Tibial nerve (tissue), 4 donors: ENCODE measurements at places on chromosomes 2 and 18.

DNA sequence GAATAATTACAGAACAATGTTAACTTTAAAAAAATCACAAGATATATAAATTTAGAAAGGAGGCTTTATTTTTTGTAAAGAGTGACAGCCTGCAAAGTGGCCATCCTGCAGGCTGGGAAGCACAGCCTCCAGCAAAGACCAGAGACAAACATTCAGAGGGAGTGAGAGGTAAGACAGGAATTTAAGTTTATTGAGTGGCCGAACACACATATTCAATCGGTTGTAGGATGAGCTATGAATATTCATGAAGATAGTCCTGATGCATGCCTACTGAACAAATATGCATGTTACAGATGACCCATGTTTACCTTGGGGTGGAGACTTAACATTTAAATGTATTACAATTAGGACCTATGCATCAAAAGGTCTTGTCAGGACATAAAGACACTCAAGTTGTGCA, 33.4 kb upstream of the HNRNPA3 start:
- DNase-seq: no peak

DNA sequence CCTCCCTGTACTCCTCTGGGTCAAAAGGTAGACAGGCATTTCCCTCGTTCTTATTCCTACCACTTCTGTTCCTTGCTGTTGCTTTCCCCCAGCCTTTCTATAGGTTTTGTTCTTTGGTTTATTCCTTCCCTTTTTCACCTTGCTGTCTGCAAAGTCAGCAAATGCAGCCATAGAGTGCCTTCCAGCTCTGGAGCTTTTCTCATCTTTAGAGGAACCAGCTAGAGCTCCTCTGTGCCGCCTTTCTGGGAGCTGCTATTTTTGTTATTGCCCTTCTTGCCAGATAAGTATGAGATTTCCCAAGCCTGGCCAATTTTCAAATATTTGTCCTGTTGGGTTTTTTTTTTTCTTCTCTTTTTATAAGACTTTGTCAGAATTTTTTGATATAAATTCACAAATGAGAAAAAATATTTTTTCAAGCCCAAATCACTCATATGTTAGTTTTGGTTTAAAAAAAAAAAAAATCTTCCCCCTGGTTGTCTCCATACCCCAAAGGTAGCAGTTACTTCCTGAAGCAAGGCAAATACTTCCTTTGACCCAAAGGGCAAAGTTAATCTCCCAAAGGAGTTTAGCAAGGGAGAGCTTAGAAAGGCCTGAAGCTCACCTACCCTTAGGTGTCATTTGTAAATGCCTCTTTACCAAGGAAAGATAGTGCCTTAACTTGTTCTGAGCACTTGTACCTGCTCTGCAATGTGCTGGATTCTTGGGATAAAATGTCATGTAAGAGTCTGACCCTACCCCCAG, 5.1 kb upstream of the TTC27 start:
- no peak for DNase-seq

- no peak for DNase-seq
These were observed 209.3 kb upstream of the SALL3 start for GRCh38 chr18:78770139-78770822.

DNA sequence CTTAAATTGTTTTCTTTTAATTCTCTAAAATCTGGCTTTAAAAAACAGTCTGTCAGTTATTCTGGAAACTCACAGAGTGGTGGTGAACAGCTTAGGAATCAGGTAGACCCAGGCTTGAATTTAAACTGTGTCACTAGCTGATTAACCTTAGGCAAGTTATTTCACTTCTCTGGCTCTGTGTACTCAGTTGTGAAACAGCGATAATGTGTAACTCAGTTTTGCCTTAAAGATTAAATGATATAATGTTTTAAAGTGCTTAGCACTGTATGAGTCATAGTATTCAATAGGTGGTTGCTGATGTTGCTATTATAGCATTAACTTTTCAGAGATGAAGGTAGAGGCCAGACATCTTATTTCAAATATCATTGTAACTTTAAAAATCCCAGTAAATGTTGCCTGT, 40.7 kb downstream of the PKP4 start:
- DNase-seq: no peak

GRCh38 chr2:207371877-207372276, 157.9 kb upstream of the CREB1 start:
- no peak for DNase-seq

GRCh38 chr2:120489023-120489422, 143.1 kb downstream of the INHBB start:
- no peak for DNase-seq

- DNase-seq: no peak
These were observed 423.3 kb downstream of the CMPK2 start for GRCh38 chr2:6442252-6442985.

- no peak for DNase-seq
These were observed 287.4 kb downstream of the PID1 start for GRCh38 chr2:228983700-228984099.

DNA sequence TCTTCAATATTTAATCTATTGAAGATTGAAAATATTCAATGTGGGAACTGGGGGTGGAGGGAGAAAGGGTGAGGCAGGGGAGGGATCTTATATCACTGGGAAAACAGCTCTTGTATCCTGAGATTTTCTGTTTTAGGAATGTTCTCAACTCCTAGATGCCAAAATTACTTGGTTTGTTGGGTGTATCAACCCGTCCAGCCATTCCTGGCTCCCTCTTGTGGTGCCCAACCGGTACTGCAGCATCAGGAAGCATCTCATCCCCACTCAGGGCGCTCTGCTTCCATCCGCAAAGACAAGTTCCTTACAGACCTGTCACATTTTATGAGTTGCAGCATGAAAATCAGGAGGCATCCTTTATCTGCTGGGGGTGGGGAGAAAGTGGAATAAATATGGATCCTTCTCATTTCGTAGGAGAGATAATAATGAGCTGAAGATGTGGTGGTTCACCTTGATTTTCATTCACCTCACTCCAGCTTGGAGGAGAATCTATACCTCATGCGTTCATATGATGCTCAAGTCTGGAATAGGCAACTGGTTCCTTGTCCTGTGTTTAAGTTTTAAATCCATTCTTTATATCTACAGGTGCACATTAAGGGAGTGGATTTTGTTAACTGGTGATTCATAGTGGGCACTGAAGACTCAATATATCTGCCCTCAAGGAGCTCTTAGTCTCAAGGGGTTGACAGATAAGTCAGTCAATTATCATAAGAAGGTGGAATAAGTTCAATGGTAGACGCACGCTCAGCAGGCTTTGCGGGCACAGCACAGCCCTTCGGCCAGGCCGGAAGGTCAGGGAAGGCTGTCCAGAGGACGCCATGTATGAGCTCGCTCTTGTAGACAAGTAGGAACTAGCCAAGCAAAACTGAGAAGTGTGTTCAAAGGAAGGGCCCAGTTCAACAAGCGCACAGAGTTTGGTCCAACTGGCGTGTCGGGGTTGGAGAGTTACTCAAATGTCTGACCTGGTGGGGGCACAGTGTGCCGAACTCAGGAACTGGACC, 127.3 kb downstream of the RNF144A start:
- DNase-seq: peak; percentile 56

DNA sequence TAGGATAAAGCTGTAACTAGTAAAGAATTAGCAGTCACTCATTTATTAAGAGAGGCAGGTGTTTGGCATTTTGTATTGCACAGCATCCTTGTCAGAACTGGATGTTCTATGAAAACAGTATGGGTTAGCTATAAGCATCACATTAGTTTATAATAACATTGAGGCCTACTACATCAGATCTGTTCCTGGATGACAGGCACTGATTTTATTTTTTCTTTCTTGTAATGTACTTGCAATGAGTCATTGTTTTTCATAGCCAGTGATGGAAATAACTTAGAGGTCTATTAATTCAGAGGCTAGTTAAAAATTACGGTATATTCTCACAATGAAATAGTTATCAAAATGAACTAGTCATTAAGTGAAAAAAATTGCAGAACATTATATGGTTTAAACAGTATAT, 13.0 kb upstream of the RMDN2 start:
- no peak for DNase-seq

GRCh38 chr2:78861546-78861945, 164.0 kb upstream of the REG3G start:
- no peak for DNase-seq

GRCh38 chr18:9413576-9413975, 61.7 kb upstream of the RALBP1 start:
- no peak for DNase-seq

DNA sequence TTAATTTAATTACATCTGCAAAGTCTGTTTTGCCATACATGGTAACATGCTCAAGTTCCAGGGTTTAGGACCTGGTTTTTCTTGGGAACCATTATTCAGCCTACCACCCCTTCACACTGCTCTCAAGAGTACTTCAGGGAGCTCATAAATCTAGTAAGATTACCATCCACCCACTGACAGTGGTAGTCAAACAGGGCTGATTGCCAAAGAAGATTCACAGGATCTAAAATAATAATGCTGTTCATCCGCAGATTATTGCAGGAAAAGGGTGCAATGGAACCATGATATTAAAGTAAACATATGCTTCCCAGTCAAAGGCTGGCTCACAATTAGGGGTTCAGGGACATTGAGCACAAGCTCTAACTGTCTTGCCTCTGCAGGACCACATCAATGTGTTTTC, 148.0 kb upstream of the CYRIA start:
- DNase-seq: no peak

DNA sequence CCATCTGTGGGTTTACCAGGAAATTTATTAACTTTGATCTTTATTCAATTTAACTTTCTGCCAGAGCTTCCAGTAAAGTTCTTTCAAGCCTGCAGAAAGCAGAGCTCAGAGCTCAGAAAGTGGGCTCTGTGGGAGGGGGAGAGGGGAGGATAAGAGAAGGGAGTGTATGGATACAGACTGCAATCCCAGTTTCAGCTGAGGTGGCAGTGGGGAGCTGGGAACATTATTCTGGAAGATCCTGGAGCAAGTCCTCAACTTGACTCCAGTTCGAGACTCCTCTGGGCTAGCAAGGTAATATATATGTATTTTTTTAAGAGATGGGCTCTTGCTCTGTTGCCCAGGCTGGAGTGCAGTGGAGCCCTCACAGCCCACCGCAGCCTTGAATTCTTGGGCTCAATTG, 108.9 kb upstream of the NABP1 start:
- no peak for DNase-seq

DNA sequence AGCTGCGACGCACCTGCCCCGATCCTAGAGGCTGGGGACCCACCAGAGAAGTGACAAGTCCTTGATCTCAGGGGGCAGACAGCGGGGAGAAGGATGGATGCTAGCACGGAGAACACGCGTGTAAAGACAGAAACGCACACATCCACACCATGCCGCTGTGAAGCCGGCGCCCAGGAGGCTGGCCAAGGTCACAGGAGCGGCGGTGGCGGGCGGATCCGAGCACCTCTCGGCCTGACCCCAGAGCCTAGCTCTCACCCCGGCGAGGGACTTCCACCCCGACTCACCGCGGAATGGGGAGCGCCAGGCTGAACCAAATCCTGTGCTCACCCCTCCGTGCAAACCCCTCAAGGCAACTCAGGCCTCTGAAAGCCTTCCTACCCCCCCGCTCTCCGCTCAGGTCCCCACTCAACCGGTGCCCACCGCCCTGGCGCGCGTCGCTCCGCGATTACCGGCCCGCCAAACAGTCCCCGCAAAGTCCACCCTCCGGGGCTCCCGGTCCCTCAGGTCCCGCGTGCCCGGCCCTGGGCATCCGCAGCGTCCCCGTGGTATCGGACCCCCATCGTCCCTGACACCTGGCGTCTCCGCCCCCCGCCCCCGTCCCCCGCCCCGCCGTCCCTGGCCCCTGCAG, 460 bp upstream of the LRRFIP1 start:
- DNase-seq: no peak

DNA sequence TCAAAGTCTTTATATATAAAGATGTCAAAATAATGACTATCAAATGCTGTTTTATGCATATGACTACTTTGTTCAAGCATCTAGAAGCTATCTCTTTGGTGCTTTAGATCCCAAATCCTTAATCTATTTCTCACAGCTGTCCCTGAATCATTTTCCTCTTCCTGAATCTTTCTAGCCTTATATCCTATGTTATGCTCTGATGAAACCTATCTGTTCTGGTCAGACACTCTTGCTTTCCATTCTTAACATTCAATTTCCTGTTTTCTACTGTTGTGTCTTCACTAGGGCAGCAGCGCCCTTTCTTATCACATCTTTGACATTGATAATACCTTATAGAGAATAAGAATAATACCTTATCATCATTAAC, 6.3 kb upstream of the PARD3B start:
- DNase-seq: no peak

GRCh38 chr2:118249531-118249930, 161.3 kb downstream of the INSIG2 start:
- DNase-seq: no peak

DNA sequence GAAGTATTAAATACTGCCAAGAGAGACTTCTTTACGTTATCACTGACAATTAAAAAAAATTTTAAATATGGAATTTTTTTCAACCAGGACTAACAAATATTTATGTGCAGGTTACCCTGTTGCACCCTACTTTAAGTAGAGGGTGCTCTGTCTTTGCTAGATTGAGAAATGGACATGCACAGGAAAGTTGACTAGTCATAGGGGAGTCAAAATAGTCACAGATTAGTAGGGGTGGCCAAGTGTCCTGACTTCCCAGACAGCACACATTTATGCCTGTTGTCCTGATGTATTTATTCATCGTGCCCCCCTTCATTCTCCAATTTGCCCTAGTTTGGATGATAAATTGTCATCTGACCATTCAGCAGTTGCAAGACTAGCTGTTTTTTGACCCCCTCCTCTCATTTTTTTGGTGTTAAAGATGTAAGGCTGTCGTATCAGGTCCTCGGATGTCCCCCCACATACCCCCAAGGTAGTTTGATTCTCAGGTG, 20.3 kb downstream of the CAB39 start:
- DNase-seq: no peak
